ENCODE measurements at places on chromosomes 16 and 17.
A peak's percentile ranks its signal among the peaks of the same experiment; 100 is the strongest.

DNA sequence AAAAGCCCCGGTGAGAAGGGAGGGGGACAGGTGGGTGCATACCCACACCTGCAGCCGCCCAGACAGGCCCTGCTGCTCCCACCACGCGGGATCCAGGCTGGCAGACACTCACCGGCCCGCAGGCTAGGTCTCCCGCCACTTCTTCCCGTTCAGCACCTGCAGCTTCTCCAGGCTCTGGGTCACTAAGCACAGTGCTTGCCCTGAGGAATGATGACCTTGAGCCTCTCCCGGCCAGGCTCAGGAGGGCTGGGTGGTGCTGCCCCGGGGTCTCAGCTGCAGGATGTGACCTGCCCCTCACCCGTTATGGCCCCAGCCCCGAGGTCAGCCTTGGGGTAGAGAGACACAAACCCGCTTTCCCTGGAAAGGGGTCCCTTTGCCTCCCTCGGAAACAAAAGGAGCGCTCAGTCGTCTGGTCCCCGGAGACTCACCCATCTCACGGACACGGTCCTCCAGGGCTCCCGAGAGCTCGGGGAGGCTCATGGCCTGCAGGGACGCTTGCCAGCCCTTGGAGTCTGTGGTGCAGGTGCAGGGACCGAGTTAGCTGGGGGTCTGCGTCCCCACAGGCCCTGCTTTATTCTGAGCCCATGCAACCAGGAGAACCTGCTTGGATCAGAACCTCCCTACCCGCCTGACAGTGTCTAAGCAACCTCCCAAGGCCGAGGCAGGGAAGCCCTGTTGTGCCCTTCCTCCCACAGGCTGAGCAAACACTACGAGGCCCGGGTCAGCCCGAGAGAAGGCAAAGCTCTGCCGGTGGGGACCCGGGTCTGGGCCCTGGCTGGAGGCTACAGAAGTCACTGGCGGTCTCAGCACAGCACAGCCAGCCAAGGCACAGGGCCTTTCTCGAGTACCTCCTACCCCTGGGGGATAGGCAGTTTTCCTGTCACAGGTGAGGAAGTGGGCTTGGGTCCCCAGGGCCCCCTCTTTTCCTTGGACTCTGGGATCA lies 3.8 kb downstream of the NUDT16L1 start:
- no peak for DNase-seq

GRCh38 chr17:3501344-3501743 lies 25.5 kb downstream of the ASPA start:
- DNase-seq = no peak

DNA sequence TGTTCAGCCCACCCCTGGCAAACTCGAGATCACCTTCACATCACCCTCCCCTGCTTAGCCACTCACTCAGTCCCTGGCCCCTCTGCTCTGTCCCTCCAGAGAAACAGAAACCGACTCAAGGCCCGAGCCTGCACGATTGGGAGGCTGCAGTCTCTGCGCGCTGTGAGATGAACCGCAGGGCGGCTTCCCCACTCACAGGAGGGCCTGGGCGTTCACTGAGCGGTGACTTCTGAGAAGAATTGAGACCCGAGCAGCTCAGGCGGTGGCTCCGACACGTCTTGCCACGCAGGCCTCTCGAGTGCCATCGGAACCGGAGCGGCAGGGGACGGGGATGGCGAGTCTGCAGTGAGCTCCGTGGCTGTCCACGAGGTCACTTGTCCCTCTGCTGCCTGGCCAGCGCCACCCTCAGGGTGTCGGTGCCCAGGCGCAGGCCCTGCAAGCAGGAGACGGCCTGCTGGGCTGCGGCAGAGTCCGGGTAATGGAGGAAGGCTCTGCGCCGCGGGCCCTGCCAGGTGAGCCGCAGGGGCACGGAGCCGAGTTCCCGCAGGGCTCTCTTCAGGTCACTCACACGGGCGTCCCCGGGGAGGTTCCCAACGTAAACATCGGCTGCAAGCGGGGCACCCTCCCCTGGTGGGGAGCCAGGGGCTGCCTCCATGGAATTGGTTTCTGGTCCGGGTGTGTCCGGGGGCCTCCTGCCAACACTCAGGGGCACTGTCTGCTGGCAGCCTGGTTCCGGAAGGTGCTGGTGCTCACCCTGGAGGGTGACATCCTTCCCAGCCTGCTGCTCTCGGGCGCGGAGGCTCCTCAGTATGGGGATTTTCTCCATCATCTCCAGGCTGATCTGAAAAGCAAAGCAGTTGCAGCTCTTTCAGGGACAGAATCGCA lies 21.6 kb downstream of the FOXF1 start:
- no peak for DNase-seq

- no peak for DNase-seq
These were observed 287.6 kb upstream of the CDH11 start for GRCh38 chr16:65409510-65409909.

DNA sequence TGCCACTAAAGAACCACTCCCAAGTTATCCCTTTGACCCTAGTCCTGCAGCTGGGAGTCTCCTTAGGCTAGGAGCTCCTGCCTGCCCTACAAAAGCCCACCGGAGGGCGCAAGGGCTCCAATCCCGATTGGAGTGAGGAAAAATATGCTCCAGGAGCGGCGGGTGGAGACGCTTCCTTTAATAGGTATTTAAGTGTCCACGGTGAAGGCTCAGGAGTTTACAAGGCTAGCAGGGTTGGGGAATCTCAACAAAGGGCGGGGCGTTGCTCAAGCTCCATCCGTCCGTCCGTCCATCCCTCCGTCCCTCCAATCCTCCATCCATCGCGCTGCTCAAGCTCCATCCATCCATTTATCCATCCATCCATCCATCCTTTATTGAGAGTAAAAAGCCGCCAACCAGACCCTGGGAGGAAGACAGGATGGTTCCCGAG lies 556 bp upstream of the SPNS1 start:
- DNase-seq = peak; percentile 56

- DNase-seq = no peak
These were observed 27.9 kb downstream of the GABARAPL2 start for GRCh38 chr16:75593825-75594820.

GRCh38 chr16:28210264-28210663 lies 1.5 kb downstream of the XPO6 start:
- DNase-seq = no peak

- no peak for DNase-seq
These were observed 12.7 kb downstream of the SCN4A start for GRCh38 chr17:63960006-63960405.

DNA sequence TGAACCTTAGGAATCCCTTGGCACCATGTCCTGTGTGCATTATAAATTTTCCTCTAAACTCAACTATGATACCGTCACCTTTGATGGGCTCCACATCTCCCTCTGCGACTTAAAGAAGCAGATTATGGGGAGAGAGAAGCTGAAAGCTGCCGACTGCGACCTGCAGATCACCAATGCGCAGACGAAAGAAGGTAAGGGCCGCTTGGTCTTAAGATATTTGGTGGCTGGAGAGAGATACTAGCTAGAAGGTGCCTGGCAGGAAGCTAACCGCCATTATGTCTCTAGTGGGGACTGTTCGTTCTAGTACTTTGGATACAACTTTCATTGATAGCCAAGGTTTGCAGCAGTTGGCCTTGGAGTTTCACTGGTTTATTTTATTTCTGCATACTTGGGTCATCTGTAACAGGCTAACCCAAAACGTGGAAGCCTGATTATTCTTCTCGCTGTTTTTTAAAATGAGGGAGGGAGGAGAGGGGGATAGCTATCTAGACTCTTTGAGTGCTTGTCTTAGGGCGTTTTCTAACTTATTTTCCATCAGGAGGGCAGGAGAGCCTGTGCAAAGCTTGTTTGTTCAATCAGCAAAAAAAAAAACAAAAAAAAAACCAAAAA lies 1.3 kb downstream of the RBBP6 start:
- DNase-seq = no peak

- no peak for DNase-seq
These were observed 4.9 kb downstream of the GIT1 start for GRCh38 chr17:29584452-29585079.

- DNase-seq = no peak
These were observed 12.9 kb upstream of the TACO1 start for GRCh38 chr17:63587770-63588169.

DNA sequence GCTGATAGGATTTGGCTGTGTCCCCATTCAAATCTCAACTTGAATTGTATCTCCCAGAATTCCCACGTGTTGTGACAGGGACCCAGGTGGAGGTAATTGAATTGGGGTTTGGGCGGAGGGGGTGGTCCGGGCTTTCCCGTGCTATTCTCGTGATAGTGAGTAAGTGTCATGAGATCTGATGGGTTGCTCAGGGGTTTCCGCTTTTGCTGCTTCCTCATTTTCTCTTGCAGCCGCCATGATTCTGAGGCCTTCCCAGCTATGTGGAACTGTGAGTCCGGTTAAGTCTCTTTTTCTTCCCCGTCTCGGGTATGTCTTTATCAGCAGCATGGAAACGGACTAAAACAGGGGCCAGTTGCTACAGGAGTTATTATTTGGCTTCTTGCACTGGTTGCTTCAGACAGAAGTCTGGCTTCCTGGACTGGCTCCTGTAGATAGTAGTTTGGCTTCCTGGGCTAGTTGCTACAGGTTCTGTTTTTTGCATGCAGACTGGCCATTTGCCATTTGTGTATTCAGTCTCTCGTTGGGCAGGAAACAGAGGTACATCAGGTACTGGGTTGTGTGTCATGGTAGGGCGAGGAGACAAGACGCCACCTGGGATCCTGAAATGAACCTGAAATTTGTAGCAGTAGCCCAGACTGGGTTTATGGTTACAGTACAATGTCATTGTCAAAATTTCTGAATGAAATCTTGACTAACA lies 32.6 kb downstream of the CNTNAP4 start:
- no peak for DNase-seq

GRCh38 chr17:2485543-2485942 lies 26.1 kb downstream of the METTL16 start:
- DNase-seq = peak; percentile 33

GRCh38 chr16:84758627-84759026 lies 58.8 kb downstream of the USP10 start:
- no peak for DNase-seq

GRCh38 chr17:71830866-71831265 lies 290.0 kb upstream of the SOX9 start:
- DNase-seq = no peak

DNA sequence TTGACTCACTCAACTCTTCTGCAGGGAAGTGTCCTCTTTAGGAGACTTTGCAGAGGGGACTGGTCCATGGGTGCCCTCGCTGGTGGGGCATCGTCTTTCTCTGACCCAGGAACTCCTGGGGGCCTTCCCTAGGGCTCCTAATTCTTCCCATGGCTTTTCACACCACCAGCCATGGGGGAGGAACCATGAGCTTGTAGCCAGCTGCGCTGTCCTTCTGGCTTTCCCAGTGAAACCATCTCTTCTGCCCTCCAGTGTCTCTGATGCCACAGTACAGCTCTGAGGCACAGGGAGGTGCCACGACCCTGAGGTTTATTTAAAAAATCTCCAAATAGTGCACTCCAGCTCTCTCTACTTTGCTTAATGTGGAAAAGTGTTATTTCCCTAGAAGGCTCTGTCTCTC lies 78.6 kb downstream of the SDR42E1 start:
- DNase-seq = no peak

- no peak for DNase-seq
These were observed 5.1 kb downstream of the LLGL1 start for GRCh38 chr17:18230288-18231141.

DNA sequence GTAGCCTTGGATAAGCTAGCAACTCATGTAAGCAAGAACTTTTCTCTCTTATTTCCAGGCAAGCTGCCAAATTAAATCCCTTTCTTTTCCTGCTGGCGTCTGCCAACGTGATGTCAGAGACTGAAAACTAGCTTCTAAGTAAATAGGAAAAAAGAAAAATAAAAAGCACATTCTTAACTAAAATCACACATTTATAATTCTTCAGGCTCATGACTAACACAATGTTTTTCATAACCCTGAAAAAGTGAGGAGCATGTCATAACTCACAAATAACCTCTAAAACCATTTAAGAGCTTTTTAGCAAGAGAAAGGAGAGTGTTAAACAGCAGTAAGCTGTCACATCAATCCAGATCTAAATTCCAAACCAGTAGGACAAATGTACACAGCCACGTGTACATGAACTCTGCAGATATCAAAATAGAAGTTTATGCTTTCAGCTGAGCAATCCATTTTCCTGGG lies 110.0 kb downstream of the N4BP1 start:
- peak; percentile 80 for DNase-seq

GRCh38 chr16:27314161-27314723 lies 468 bp downstream of the IL4R start:
- peak; percentile 83 for DNase-seq

DNA sequence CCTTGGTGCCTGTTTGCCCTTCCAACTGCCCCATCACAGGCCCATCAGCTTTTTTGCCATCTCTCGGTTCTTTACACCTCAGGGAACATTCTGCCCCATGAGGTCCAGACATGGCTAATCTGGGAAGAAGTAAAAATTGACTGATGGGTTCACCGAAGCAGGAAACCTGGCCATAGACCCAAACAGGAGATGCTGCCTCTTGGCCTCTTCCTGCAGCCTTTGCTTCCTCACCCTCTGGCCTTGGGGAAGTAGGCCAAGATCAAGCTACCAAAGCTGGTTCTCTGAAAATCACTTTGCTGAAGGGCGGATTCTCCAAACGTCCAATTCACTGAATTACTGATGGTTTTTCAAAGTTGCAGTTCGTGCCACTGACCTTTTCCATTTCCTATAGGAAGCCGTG lies 56.1 kb downstream of the ARSG start:
- no peak for DNase-seq

DNA sequence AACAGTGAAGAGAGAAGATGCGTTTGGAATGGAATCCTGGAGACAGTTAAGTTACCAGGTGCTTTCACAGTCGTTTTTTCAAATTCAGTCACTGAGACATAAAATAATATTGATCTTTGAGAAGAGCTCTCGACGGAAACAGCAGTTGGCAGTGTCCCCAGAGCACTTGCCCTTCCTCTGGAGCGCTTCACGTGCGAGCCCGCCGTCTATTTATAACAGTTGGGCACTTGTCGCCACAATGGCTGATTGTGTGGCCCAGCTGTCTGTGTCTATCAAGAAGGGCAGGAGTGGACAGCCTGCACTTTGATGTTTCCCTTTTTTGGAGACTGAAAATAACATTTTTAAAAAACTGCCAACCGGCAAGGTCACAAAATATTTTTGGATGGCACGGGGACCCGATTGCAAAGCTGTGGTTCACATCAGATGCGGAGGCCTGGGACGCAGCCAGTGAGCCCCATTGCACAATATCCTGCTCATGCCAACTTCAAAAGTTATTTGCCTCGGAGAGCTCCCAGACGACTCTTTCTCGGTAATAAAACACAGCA lies 62.9 kb downstream of the ADCY9 start:
- DNase-seq = no peak

GRCh38 chr16:69893106-69893505 lies 58.0 kb upstream of the CLEC18A start:
- no peak for DNase-seq

- DNase-seq = no peak
These were observed 4.5 kb downstream of the CFAP119 start for GRCh38 chr16:30757316-30757715.

GRCh38 chr17:17971431-17972125 lies 622 bp downstream of the TOM1L2 start:
- no peak for DNase-seq

GRCh38 chr17:1060991-1061390 lies 64.1 kb downstream of the TIMM22 start:
- DNase-seq = peak; percentile 97

- peak; percentile 77 for DNase-seq
These were observed 18.8 kb downstream of the ALOX15B start for GRCh38 chr17:8057691-8058114.

GRCh38 chr17:40063901-40064531 lies 1.3 kb downstream of the THRA start:
- no peak for DNase-seq

GRCh38 chr16:84513123-84513522 lies 8.7 kb upstream of the MEAK7 start:
- peak; percentile 51 for DNase-seq

GRCh38 chr17:79621151-79621943 lies 10.5 kb upstream of the RBFOX3 start:
- DNase-seq = no peak

GRCh38 chr17:6936370-6937028 lies 59.4 kb upstream of the ALOX12 start:
- peak; percentile 4 for DNase-seq
